WERI-Rb-1 (cell line): ENCODE measurements at places on chromosomes 12 and 14.

DNA sequence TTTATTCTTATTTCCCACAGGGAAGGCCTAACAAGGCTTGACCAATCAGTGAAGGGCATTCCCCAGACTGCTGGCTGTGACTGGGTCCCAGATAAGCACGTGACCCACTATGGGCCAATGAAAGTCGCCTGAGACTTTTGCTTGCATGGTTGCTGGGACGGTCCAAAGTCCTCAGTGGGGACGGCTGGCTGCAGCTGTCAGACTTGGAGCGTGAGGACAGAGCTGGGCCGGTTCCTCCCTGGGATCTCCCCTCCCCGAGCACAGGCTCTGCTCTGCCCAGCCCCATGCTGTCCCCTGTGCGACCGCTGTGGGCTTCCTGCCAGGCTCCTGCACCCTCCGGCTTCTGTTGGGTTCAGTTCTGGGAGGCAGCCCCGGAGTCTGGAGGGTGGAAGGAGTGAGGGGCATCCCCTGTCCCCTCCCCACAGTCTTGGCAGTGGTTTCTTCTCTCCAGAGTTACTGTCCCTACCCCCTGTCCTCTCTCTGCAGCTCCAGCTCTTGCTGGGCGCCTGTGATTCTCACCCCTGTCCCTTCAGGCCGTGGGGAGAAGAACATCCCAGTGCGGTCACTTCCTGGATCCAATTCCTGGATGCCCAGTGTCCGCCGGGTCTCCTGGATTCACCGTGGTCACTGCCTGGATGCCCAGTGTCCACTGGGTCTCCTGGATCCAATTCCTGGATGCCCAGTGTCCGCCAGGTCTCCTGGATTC is 50.1 kb downstream of the GALNT9 start:
- no peak for DNase-seq

GRCh38 chr12:130700492-130701401 is 15.4 kb downstream of the RIMBP2 start:
- peak; percentile 9 for DNase-seq

DNA sequence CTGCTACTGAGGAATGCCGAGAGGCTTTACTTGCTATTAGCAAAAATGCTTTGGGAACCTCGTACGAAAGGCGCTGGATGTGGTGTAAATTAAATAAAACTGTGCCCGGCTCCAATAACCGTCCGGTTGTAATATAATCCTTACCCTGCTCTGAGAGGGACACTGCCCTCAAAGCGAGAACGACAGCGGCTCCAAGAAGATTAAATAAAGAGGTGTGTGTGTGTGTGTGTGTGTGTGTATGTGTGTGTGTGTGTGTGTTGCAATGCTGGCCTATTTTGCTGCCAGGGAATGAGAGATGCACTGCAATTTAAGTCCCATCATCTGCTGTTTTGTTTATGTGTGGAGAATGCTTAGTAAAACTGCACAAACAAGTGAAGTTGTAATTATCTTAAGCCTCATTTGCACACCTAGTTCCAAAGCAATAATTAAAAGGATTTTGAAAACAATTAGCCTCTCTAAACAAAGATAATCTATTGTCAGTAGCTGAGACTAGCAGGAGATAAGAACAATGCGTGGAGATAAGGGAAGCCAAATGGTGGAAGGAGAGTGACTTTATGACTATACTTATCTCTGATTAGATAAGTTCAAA is 1.2 kb upstream of the SIX1 start:
- peak; percentile 47 for DNase-seq

DNA sequence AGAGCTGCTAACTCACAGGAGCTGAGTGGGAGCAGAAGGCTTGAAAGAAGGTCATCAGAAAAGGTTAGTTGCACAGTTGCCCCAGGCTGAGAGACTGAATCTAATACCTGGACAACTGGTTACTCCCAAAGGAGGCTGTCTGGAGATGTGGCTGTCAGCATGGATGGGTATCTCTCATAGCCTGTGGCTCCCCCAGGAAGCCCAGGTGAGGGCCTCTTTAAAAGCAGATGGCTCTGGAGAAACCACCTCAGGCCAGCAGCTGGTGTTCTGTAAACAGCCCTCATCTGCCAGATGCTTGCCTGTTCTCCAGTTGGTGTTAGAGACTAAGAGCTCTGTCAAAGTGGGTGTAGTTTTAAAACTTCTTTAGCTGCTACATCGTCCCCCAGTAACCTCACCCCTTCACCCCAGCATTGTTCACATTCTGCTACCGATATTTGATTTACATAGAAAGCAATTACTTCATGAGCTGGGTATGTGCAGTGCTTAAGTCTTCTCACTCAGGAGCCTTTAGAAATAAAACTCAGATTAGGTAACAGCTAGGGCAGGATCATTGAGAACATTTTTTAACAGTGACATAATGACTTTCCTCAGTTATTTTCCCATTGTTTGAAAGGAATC is 25.8 kb downstream of the DACT1 start:
- DNase-seq = peak; percentile 28

DNA sequence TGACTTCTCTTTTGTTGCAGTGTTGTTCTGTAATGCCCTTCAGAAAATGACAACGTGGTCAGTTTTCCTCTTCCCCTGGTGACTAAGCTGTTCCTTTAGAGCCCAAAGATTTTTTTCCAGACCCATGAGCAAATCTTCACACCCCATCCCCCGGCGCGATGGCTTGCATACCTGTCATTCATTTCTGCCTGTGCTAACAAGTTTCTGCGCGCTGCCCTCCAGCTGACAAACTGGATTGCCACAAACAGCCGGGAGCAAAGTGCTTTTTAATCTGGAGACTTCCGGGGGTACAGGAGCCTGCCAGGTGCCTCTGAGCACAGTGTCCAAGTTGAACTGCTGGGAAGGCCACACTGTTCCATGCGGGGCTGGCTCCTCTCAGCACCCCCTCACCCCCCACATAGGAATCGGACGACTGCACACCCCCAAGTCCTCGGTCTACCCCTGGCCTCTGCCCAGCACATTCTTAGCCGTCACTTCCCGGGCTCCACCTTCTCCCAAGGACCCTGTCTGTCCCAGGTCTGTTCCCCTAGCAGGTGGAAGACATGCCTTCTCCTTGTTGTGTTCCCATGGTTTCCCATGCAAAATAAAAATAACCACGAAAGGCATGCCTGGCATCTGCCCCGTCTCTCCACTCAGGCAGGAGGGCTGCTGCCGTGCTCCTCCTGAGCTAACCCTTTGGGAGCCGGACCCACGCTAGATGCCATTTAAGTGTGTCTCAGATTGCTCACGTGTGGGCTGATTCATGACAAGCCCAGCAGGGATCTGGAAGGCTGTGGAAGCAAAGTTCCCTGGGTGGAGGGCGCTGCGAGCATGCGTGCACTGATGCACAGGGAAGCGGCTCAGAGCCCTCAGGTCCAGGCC is 14.1 kb downstream of the RILPL1 start:
- DNase-seq = no peak

- DNase-seq = no peak
Measured at GRCh38 chr12:28290262-28290661, 100.0 kb downstream of the CCDC91 start.

GRCh38 chr12:65840793-65841670 is 16.7 kb downstream of the HMGA2 start:
- DNase-seq = no peak

GRCh38 chr14:92310776-92311375 is 12.1 kb upstream of the SLC24A4 start:
- DNase-seq = no peak

- DNase-seq = no peak
Measured at GRCh38 chr12:18068355-18068754, 21.6 kb downstream of the RERGL start.

- DNase-seq = no peak
Measured at GRCh38 chr12:93402333-93403311, 24.9 kb downstream of the NUDT4 start.

DNA sequence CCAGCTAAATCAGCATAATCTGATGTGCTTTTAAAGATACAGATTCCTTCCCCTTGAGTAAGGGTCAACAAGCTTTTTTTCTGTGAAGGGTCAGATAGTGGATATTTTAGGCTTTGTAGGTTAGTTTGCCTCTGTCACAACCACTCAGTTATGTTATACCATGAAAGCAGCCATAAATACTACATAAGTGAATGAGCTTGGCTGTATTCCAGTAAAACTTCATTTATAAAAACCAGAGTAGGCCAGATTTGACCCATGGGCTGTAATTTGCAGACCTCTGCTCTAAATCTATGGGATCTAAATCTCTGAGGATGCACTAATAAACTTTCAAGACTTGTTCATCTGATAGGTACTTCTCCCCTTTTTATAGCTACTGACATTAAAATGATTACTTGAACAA is 47.7 kb downstream of the LEMD3 start:
- DNase-seq = no peak

DNA sequence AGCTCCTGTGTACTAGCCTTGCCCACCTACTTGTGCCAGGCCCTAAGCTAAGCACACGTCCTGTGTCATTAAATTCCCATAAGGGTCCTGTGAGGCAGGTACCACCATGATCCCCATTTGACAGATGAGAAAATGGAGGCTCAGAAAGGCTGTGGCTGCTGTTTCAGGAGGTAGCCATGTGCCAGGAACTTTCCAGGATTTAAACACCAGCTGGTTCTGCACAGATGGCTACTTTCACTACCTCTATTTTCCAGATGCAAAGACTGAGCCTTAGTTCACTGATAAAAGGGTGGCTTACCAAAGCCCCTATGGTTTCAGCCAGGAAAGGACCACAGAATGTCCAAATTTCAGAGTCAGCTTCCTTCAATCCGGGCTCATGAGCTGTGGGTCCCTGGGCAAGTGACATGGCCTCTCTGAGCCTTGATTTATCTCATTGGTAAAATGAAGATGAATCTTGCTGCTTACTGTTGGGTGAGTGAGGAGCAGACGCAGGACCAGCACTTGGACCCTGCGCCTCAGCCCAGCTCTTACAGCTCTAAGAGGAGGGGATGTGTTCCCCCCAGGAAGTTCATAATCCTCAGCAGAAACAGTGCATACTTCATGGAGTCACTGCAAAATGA is 23.5 kb downstream of the CMKLR1 start:
- no peak for DNase-seq

GRCh38 chr12:67621112-67621511 is 27.4 kb upstream of the DYRK2 start:
- DNase-seq = no peak

DNA sequence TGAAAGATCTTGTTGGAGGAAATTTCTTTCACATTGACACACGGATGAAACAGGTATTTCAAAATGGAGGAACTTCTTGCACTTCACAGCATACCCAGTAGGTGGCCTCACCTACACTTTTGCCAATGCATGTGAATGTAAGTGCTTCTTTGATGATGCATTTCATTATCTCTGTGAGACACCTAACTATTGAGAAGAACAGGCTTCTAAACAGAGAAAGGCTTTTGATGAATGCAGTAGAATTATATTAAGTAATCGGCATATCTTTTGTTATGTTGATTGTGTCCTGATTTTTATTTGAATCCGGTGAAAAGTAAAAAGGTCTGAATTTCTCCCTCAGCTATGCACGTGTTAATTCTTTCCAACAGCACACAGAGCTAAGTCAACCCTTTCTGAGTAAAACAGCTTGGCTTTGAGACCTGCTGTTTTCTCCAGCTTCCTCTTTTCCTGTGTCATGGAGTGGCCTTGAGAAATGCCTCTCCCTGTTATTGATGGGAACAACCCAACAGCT is 399.0 kb downstream of the NAV3 start:
- DNase-seq = peak; percentile 57

- no peak for DNase-seq
Measured at GRCh38 chr14:59294662-59294992, 106.2 kb downstream of the DAAM1 start.

DNA sequence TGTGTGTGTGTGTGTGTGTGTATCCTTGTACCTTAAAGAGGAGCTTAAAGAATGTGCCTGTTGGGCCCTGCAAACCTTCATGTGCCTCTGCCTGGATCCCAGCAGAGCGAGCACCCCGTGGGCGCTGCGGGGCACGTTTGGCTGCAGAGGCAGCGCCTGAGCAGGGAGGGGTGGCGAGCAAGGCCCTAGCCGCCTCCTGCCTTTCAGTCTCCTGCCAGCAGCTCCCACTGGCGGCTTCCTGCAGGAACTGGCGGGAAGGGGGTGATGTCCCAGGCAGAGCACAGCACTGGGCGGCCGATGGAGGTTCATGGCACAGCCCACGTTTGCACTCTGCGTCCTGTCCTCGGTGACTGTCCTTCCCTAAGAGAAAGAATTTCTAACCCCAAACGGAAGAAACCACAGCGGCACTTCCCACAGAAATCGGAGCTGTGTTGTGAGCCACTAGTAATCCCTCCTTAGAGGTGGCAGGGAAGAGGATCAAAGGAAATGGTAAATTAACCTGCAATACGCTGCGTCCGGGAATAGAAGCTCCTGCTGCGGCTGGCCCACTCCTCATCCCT is 19.8 kb downstream of the ZBTB42 start:
- peak; percentile 92 for DNase-seq

DNA sequence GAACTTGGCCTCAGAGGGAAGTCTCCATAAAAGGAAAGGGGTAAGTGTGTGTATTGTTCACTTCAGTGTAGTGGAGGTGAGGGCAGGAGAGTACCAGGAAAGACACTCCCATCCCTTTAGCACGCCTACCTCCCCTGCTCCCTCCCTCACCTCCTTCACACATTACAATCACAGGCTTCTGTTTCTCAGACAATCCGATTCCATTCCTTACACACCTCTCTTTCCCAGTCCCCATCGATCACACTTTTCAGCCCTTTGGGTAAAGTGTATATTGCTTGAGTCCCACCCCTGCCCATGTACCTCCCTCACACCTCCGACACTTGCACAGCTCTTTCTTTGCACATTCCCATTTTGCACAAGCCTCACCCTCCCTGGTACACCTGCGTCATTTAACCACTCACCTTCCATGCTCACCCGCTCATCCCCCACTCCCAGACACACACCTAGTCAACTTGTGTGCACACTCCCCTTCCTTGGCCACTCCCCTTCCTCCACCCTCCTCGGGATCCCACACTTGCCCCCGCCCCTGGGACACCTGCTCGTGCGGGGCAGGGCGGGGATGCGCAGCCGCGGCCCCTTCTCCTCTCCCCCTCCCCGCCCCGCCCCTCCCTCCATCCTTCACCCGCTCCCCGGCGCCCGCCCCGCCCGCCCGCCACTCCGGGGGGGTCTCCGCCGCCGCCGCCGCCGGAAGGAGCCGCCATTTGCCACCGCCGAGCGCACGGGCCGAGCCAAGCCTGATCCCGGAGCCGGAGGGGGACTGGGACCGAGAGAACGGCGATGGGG is at the start of gene MARCHF9:
Gene MARCHF9, plus strand, starts transcription at position 693 of the 783 bp plus-strand sequence. CDS start 426 bp downstream, outside the sequence.
- DNase-seq = peak; percentile 93

DNA sequence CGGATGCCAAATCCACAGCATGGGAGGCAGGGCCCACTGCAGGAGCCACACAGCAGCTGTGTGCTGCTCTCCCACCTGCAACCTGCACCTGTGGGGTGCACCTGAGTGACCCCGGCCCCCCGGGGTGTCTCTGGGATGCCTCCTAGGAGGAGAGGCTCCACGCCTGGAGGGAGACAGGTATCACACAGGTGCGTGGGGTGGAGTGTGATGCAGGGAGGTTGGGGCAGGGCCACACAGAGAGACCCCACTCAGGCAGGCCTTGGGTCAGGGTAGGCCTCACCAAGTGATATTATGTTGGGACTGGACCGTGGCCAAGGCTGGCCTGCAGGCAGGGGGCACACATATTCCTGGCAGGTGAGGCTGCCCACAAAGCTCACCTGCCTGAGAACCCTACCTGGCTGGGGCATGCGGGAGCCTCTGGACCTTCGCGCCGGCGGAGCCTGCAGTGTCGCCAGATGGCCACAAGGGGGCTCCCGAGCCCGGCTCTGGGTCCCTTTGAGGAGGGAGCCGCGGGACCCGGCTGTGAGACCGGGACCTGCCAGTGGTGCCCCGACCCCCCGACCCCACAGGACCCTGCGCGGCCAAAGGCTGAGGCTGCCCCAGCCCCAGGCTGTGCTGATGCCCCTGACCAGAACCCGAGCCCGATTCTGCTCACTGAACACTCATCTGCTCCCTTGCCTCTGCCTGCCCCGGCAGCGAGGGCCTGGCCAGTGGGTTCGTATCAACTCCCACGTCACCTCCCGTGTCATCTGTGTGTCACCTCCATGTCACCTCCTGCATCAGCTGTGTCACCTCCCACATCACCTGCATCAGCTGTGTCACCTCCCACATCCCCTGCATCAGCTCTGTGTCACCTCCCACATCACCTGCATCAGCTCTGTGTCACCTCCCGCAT is 11.4 kb downstream of the TMEM121 start:
- peak; percentile 55 for DNase-seq
